ENCODE measurements at places on chromosomes 13 and 19. TPM values are rescaled to one million over a fixed set of nuclear protein-coding genes. Genes with fewer than 3 reads are reported as not detected.
A peak's percentile ranks its signal among the peaks of the same experiment; 100 is the strongest.

Gene CYP4F12
- 2.3 TPM for total RNA-seq

Gene PSG11
- not detected for total RNA-seq

Gene MLLT1
- total RNA-seq: 15.5 TPM

Gene ZNF492
- 0.17 TPM for total RNA-seq

Gene SETDB2
- 12.4 TPM for total RNA-seq

Gene KIR2DL3
- total RNA-seq: not detected

- H3K27me3 ChIP-seq: no peaks in the 10 kb centered on the region
- peaks cover 4% of the 10 kb centered on the region for H3K4me1 ChIP-seq
- H3K27ac ChIP-seq: no peak overlapping the region
- no peaks in the 10 kb centered on the region for H3K36me3 ChIP-seq
These were observed 20.8 kb upstream of the EBI3 start for GRCh38 chr19:4208385-4209094.

- no peaks in the 10 kb centered on the region for H3K36me3 ChIP-seq
- H3K4me3 ChIP-seq: no peak overlapping the region
- no peak for DNase-seq
- H3K27me3 ChIP-seq: no peaks in the 10 kb centered on the region
These were observed 16.6 kb downstream of the TMED1 start for GRCh38 chr19:10819124-10820060.

DNA sequence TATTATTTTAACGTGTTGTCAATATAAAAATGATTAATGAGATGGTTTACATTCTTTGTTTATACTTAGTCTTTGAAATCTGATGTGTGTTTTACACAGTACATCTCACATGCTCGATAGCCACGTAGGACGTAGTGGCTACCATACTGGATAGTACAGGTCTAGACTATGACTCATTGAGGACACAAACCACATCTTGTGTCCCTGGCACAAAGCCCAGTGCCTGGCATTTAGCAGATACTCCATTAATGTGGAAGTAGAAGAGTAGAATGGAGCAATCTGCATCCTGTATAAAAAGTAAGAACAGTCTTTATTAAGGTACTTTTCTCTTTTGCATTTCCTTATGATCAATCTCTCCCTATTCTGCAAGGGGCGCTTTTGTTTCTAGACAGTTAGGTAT lies 49.0 kb upstream of the FRY start:
- H3K36me3 ChIP-seq: no peaks in the 10 kb centered on the region
- no peaks in the 10 kb centered on the region for H3K27me3 ChIP-seq
- no peak overlapping the region for H3K4me3 ChIP-seq
- H3K4me1 ChIP-seq: no peaks in the 10 kb centered on the region

GRCh38 chr19:3979674-3980352 lies 5.5 kb downstream of the EEF2 start:
- H3K4me1 ChIP-seq: peaks cover 21% of the 10 kb centered on the region
- no peak for DNase-seq
- H3K27ac ChIP-seq: no peak overlapping the region
- H3K4me3 ChIP-seq: no peak overlapping the region
- H3K27me3 ChIP-seq: no peaks in the 10 kb centered on the region

DNA sequence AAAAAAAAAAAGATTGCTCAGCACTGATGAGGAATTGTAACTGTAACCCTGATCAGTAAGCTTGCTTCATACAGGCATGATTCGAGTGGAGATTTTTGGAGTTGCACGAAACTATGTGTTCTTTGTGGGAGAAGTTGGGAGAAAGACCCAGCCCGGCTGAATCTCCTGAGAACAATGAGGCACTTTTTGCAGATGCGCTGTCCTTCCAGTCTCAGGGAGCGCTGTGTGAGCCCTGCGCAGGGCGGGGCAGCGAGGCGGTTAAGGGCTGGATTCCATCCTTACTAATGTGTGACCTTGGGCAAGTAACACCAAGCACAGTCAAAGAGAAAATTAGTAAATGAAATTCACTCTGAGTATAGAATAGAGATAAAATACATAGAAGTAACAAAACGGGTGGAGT lies 76.9 kb downstream of the SIPA1L3 start:
- no peaks in the 10 kb centered on the region for H3K36me3 ChIP-seq
- no peaks in the 10 kb centered on the region for H3K27me3 ChIP-seq
- no peak overlapping the region for H3K27ac ChIP-seq
- no peak for DNase-seq

- H3K27me3 ChIP-seq: no peaks in the 10 kb centered on the region
- peak overlapping the region; percentile 65 for H3K27ac ChIP-seq
- peaks cover 6% of the 10 kb centered on the region for H3K36me3 ChIP-seq
- peak; percentile 43 for DNase-seq
- H3K4me1 ChIP-seq: peaks cover 14% of the 10 kb centered on the region
These were observed 57.5 kb upstream of the KCTD4 start for GRCh38 chr13:45258334-45258675.

GRCh38 chr19:1295169-1296012 lies 9.7 kb downstream of the EFNA2 start:
- no peaks in the 10 kb centered on the region for H3K36me3 ChIP-seq
- H3K4me1 ChIP-seq: peaks cover 3% of the 10 kb centered on the region
- peaks cover 33% of the 10 kb centered on the region for H3K27me3 ChIP-seq
- no peak for DNase-seq
- no peak overlapping the region for H3K27ac ChIP-seq

GRCh38 chr13:77431449-77431848 lies 104.1 kb upstream of the SCEL start:
- H3K4me3 ChIP-seq: no peak overlapping the region
- H3K27me3 ChIP-seq: no peaks in the 10 kb centered on the region

GRCh38 chr19:45324349-45324907 lies 1.8 kb upstream of the CKM start:
- peaks cover 9% of the 10 kb centered on the region for H3K27me3 ChIP-seq
- H3K36me3 ChIP-seq: no peaks in the 10 kb centered on the region
- no peak overlapping the region for H3K27ac ChIP-seq
- no peaks in the 10 kb centered on the region for H3K4me1 ChIP-seq

DNA sequence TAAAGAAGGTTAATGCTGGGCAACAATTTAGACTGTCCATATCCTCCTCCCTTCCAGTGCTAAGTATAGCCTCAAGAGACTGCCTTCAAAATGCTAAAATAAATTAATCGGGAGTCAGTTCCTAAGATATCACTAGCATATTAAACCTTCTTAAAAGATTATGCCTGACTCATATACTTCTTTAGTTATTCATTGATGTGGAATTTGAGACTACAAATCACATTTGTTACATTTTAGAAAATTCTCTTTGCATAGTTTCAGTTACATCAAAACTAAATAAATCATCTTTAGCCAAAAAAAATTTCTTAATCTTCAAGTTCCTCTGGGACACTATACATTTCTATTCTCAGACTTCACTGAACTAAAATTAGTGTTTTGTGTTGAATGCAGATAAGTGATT lies 769.1 kb downstream of the PCDH9 start:
- no peaks in the 10 kb centered on the region for H3K27me3 ChIP-seq
- no peak overlapping the region for H3K27ac ChIP-seq
- no peaks in the 10 kb centered on the region for H3K4me1 ChIP-seq
- no peak overlapping the region for H3K4me3 ChIP-seq

Measured in adrenal gland (tissue), 19 donors.